ENCODE measurements at places on chromosomes 1 and 21. TPM values are rescaled to one million over a fixed set of nuclear protein-coding genes. Genes with fewer than 3 reads are reported as not detected.

Gene CELA2B
- not detected for total RNA-seq

Gene GBP1
- total RNA-seq = 32.0 TPM

Gene FMN2
- not detected for total RNA-seq

DNA sequence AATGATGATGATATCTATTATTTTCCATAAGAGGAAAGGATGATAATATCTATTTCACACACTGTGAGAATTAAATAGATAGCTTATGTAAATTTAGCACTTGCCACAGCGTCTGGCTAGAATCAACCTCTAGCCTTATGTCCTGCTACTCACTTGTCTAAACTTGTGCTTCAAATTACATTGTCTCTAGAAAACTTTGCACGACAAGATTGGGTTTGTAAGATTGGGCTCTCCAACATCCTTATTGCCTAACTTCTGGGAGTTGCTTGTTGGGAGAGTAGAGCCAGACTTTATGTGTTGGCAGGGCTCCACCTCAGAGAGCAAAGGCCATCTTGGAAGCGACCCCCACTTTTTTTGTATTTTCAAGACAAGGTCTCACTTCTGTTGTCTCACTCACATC is 50.0 kb upstream of the POGK start:
- DNase-seq = no peak
- H3K27ac ChIP-seq = no peak overlapping the region
- no peaks in the 10 kb centered on the region for H3K4me1 ChIP-seq
- no peaks in the 10 kb centered on the region for H3K36me3 ChIP-seq
- no peak overlapping the region for H3K4me3 ChIP-seq

Data from natural killer cell (primary cell).